ENCODE measurements at places on chromosomes 3 and 15.

DNA sequence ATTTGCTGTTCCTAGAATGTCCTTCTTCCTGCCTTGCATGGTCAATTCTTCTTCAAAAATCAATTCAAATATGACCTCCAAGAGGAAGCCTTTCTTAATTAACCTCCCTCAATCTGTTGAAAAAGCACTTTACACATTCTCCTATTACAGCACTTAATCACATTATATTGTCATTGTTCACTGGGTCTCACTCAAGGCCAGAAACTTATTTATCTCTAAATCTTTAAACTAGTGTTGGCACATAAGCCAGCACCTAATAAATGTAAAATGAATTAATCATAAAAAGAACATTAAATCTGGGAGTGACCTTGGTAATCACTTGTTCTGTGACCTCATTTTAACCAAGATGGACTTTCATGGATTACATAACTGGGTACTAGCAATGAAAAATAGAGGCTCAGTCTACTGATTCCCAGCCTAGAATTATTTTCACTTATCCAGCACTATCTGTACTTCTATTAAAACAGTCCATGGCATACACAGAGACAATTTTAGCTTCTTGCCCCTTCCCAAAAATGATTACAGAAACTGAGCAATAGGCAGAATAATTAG, 22.1 kb downstream of the MSL2 start:
- no peak for DNase-seq

DNA sequence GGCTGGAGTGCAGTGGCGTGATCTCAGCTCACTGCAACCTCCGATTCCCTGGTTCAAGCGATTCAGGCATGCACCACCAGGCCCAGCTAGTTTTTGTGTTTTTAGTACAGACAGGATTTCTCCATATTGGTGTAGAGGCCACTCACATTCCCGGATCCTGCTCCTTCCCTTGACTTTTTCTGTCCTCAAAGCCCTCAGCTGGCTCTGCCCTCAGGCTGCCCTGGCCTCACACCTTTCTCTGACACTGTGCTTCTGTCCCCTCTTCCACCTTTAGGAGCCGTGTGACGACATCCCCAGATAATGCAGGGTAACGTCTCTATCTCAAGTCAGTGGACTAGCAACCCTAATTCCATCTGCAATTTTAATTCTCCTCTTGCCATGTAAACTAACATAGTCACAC, 8.6 kb upstream of the CYFIP1 start:
- no peak for DNase-seq

GRCh38 chr3:132448216-132448961, 31.1 kb downstream of the DNAJC13 start:
- no peak for DNase-seq

DNA sequence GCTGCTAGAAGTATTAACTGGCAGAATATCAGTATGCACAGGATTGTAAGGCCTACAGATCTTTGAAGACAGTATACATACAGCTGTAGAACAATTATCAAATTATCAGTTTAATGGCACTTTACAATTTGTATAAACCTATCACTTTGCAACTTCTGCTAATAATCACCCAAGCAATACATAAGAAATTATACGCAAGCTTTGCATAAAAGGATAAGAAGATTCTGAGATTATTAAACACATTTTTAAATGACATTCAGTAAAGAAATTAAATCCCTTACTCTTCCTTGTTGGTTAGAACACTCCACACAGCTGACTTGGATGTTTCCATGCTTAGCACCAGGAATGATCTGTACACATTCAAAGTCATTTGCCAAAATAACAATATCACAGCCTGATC, 46.8 kb downstream of the DMXL2 start:
- DNase-seq: no peak

GRCh38 chr3:117928836-117929235, 1105.8 kb downstream of the IGSF11 start:
- no peak for DNase-seq

GRCh38 chr15:97168704-97169475, 791.6 kb upstream of the ARRDC4 start:
- DNase-seq: no peak
